Stimulated activated CD4-positive, alpha-beta T cell treated with anti-CD3 and anti-CD28 coated beads, TNF-alpha, amount 100 ng/mL, for 1 hour (primary cell): ENCODE measurements at places on chromosomes 6 and 20.

GRCh38 chr6:47096211-47096895, 54.2 kb upstream of the ADGRF1 start:
- no peak for DNase-seq

GRCh38 chr20:41222703-41223102, 85.4 kb downstream of the PLCG1 start:
- no peak for DNase-seq

- no peak for DNase-seq
Measured at GRCh38 chr6:49743429-49743828, 759 bp downstream of the CRISP3 start.

GRCh38 chr6:32050562-32050961, 12.3 kb downstream of the CYP21A2 start:
- no peak for DNase-seq

- DNase-seq = no peak
Measured at GRCh38 chr6:168618546-168619315, 177.7 kb downstream of the SMOC2 start.

- no peak for DNase-seq
Measured at GRCh38 chr6:26500102-26500501, at the start of gene BTN1A1. Gene BTN1A1 (plus strand): TSS chr6:26500303. CDS start chr6:26501287, 984 bp downstream.

DNA sequence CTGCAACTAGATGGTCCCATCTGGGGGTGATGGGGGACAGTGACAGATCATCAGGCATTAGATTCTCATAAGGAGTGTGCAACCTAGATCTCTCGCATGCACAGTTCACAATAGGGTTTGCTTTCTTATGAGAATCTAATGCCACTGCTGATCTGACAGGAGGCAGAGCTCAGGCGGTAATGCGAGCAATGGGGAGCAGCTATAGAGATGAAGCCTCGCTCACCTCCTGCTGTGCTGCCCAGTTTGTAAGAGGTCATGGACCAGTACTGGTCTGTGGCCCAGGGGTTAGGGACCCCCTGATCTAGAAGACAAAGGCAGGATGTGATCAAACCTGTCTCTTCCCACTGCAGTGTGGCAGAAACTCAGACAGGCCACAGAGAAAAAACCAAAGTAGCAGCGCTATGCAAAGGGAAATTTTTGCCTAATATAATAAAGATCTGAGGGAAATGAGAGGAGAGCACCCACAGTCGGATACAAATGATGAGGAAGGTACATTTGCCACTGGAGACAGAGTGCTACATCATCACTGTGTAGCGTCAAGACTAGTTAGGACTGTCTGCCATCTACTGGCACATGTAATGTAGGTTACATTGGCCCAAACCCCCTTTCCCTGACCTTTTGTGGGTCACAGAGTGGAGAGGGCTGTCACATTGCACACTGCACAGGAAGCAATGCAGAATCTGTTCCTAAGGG, 4.1 kb upstream of the LY86 start:
- no peak for DNase-seq
